ENCODE measurements at places on chromosomes 3 and 15. TPM values are rescaled to one million over a fixed set of nuclear protein-coding genes. Genes with fewer than 3 reads are reported as not detected.

DNA sequence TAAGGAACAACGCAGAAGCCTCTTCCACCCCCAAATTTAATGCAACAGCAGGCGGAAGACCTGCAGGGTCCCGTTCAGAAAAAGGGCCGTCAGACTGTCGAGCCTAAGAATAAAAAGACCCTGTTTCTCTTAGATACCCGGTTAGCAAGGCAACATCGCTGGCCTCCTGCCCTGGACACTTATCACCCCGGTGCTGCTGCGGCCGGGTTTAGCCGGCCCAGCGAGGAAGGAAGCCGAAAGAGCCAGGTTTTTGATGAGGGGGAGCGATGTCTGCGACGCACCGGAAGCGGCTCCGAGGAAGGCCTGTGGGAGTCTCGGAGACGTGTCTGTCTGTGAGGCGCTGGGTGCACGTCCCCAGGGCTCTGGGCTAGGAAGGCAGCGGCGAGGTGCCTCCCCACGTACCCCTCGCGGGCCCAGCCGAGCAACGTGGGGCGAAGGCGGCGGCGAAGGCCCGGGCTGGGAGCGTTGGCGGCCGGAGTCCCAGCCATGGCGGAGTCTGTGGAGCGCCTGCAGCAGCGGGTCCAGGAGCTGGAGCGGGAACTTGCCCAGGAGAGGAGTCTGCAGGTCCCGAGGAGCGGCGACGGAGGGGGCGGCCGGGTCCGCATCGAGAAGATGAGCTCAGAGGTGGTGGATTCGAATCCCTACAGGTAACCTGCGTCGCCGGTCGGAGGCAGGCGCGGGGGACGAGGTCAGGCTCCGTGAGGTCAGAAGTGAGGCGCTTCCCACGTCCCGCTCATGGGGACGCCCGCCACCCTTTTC lies at the start of gene UBA5:
Gene UBA5, plus strand, starts transcription at position 278 of the 759 bp plus-strand sequence. Its CDS starts 209 bp downstream, at position 487.
- peak; percentile 80 for DNase-seq

GRCh38 chr15:100734586-100734985 lies 132.2 kb downstream of the ASB7 start:
- DNase-seq = no peak

GRCh38 chr3:110955301-110955880 lies 116.2 kb upstream of the NECTIN3 start:
- no peak for DNase-seq

- no peak for DNase-seq
Observed at GRCh38 chr3:186530415-186530814, 13.8 kb downstream of the CRYGS start.

- DNase-seq = no peak
Observed at GRCh38 chr3:197125636-197126035, 96.0 kb upstream of the MELTF start.

Gene MAGEF1
- total RNA-seq = 4.9 TPM

Gene PBRM1
- total RNA-seq = 73.5 TPM

GRCh38 chr3:73786321-73786807 lies 161.6 kb upstream of the PDZRN3 start:
- no peak for DNase-seq

DNA sequence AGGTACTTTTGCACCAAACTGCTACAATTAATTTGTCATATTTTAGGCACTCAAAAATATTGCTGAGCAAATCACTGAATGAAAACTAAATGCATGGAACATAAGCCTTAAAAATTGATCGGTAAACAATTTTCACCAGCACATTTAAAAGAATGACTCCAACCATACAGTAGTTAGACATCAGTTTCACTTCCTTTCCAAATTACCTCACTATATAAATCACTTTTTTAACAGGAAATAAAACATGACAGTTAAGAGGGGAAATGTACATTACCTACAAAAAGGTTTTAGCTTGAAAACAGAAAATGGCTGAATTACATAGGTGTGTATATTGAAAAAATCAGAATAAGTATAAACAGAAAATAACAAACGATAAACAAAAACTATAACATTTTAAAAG lies 108.4 kb downstream of the SERPINI1 start:
- no peak for DNase-seq

DNA sequence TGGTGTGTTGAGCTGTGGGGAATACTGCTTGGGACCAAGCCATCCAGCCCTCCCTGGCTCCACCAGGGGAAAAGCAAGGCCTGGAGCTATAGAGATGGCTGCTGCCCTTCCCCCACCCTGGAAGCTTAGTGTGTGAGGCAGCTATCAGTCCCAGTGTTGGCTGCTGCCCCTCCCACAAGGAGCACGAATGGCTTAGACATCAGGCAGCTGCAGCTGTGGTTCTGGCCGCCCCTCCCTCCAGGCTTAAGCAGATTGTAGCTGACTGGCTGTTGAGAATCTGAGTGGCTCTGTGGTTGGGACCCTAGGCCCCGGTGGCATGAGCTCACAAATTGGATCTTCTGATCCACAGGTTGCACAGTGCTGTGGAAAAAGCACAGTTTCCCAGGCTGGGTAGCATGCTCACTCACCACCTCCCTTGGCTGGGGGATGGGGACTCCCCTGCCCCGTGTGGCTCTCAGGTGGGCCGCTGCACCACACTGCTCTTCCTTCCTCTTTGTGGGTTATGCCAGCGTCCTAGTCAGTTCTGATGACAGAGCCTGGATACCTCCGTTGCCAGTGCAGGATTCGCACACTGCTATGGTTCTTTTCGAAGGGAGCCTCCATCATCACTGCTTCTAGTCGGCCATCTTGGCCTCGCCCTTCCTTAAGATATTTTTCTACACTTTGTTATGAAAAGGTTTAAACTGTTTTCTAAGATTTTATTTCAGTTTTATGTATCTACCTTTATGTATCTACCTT lies 21.2 kb upstream of the SUCNR1 start:
- DNase-seq = no peak

GRCh38 chr3:40524222-40524567 lies 565 bp upstream of the ZNF621 start:
- no peak for DNase-seq

Gene FEZF2
- not detected for total RNA-seq

Gene SLC2A2
- total RNA-seq = not detected

DNA sequence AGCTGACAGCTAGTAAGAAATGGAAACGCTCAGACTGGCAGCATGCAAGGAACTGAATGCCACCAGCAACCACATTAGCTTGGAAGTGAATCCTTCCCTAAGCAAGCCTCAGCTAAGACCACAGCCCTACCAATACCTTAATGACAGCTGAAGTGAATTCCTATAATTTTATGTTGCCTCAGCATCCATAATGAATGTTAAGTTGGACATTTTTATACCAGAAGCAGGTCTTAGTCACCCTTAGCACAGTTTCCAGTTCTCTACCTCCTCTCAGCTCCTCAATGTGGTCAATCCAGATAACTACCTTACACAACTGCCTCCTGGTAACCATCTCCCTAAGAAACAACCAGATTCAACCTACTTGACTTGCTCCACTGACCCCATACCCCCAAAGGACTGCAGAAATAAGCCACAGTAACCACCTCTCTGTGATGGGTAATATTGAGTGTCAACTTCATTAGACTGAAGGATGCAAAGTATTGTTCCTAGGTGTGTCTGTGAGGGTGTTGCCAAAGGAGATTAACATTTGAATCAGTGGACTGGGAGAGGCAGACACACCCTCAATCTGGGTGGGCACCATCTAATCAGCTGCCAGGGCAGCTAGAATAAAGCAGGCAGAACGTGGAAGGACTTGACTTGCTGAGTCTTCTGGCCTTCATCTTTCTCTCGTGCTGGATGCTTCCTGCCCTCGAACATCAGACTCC lies 33.5 kb downstream of the NEDD4 start:
- no peak for DNase-seq

DNA sequence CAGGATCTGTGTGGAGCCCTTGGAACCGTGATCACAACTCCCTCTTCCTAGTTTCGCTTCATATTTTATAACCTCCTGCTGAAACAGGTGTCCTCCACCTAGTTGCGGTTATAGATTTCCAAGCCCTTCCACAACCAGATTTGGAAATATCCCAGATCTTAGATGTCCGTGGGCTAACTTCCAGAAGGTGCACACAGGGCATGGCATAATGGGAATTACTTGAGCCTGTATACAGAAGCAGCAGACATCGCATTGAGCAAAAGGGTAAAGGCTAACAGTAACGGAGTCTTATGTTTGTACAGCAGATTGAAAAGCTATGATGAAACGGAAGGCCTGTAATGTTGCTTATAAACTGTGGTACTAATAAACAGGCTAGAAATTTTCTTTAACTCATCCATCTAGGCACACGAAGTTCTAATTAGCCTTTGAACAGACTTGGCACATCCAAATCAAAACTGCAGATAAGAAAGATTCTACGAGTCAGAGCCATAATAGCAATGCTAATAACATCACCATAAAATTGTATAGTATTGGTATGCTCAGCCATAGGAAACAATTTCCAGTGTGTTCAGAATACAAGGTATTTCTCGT lies 1.2 kb upstream of the USF3 start:
- no peak for DNase-seq

DNA sequence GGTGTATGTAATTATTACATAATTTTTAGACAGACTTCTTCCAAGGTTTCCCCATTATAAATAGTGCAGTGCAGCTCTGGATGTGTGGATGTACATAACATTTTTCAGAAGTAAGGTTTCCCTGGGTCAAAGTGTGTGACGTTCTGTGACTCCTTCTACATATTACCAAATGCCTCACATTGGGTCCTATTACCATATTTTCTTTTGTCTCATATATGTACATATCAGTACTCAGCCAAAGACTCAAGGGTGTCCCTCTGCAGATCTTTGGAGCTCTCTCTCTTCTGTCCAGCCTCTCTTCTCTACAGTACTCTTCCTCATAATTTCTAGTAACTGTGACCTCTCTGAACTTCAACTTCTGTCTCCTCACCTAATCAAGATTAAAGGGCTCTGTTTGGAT lies 31.3 kb upstream of the PEX5L start:
- no peak for DNase-seq

DNA sequence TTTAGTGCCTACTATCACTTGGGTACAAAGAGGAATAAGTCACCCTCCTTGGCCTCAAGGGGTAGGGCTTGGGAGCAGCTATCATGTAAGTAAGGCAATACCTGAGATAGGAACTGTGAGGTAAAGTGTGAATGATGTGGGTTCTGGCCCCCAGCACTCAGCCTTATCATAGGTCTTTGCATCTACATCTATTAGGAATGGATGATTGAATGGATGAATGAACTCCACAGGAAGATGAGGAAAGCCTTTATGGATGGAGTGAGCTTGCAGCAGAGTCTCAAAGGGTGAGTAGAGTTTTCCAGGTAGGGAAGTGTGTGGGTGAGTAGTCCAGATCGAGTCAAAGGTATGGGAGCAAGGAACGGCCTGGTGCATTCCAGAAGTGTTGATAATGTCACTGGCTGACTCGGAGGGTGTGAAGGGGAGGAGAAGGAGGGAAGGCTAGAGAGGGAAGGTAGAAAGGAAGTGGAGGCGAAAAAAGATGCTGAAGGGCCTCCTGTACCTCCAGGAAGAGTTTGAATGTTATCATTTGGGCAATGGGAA lies 13.1 kb upstream of the ABHD2 start:
- DNase-seq = no peak

DNA sequence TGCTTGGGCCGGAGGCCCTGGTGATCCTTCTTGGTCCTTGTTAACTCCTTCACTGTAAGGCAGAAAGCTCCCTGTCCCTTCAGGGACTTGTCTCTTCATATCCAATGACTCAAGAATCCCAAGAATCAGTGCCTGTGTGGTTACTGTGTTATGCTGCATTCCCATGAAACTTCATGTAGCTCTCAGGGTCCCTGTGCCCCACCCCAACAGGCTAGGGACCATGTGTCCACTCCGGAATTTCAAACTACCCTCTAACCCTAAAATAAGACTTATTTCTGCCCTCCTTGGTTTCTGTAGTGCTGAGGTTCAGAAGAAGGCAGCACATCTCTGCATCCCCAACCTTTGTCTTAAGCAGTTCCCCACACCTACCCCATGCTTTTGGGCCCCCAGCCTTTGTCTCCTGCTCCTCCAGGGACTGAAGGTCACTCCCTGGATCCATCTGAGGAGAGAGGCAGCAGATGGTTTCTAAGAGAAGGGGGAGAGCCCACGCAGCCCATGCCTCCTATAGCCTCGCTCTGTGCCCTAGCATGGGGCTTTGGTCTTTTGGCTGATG lies 531 bp upstream of the MAP1A start:
- DNase-seq = no peak

DNA sequence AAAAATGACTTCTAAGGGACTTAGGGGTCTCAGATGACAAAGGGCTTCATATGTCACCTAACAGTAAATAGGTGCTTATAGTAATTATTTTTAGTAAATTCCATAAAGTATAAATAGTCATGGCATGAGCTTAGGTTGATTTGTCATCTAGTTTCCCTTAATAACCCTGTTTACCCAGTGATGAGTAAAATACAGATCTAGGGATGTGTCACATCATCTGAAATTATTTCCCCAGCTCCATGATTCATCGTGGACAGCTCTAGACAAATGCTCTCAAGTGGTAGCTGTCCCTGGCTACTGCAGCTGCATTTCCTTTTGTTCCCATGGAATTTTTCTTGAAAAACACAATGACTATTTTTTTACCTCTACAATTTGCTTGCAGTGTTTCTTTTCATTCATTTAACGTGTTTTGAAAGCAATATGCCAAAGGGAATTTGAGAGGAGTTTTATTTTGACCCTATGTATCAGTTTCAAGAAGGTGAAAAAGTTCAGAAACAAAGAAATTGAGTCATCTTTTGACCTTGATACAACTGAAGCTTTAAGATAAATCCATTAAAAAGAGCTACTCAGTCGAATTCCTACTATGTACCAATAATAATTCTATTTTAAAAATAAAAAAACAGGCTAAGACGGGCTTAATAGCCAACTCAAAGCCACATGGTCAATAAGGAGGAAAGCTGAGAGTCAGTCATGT lies 241.6 kb downstream of the KCNMB2 start:
- DNase-seq = no peak

GRCh38 chr15:101183226-101183930 lies 68.5 kb downstream of the CHSY1 start:
- no peak for DNase-seq

Gene ETV5
- total RNA-seq = 1.4 TPM

- DNase-seq = no peak
Observed at GRCh38 chr3:30848087-30848779, 46.2 kb downstream of the GADL1 start.

Gene CSTA
- total RNA-seq = not detected

DNA sequence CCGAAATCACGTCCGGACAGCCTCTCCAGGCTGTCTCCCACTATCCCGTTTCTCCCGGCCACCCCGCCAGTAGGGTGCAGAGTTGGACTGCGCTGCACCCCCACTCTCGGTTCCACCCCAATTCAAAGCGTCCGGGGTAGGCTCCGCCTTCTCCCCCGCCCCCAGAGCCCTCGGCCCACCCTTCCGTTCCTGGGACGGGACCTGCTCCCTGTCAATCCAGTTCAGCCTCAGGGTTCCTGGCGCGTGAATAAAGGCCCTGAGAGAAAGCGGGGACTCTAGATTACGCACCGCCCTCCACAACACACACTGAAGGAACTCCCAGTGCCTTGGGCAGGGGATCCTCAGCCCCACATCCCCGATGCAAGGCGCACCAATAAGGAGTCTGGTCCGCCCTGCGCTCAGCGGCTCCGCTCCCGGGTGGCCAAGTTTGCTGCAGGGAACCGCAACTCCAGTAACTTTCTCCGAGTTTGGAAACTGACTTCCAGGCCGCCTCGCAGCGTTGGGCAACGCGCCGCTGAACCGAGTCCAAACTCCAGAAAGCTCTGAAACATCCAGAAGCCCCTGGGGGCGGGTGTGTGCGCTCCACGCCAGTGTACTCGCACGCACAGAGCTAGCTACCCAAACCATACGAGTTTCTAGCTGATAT lies 1.9 kb downstream of the ADAMTS9 start:
- no peak for DNase-seq

Gene PIGZ
- total RNA-seq = 1.4 TPM

GRCh38 chr3:147807776-147808175 lies 398.6 kb downstream of the ZIC1 start:
- no peak for DNase-seq

Measured in activated naive CD8-positive, alpha-beta T cell treated with anti-CD3 and anti-CD28 coated beads, Interleukin-2, amount 10 ng/mL, durations not matched to agents 7 days and 5 days (primary cell).